GM12878 (cell line): ENCODE measurements at places on chromosomes 11 and 22. TPM values are rescaled to one million over a fixed set of nuclear protein-coding genes. Genes with fewer than 3 reads are reported as not detected.

DNA sequence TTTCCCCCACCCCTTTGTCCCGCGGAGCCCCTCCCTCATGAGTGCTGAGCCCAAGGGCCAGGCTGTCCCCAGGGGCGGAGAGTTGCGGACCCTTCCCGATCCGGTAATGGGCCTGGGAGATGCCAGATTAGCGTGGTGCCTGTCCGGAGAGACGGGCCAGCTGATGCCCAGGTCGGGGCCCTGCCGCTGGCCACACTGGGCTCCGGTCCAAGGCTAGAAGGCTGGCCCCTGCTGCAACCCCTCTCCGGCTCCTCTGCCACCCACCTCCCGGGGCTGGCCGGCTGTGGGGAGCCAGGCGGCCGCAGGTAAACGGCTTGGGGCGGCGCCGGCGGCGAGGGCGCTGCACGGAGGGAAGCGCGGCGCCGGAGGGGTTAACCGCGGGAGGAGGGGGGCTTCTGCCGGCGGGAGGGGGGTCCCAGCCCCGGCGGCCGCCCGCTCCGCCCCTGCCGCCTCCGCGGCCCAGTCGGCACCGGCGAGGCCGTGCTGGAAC is at the start of gene KCNK4:
Gene KCNK4 (plus strand): TSS at position 41 of the 490 bp plus-strand sequence. CDS start 1,717 bp downstream, outside the sequence.
- peaks cover 3% of the 10 kb centered on the region for H3K27me3 ChIP-seq
- no peaks in the 10 kb centered on the region for H3K36me3 ChIP-seq
- no peak within 1 kb of the TSS for H3K4me3 ChIP-seq
- no peak within 1 kb of the TSS for H3K27ac ChIP-seq
- peaks cover 2% of the 10 kb centered on the region for H3K4me1 ChIP-seq

DNA sequence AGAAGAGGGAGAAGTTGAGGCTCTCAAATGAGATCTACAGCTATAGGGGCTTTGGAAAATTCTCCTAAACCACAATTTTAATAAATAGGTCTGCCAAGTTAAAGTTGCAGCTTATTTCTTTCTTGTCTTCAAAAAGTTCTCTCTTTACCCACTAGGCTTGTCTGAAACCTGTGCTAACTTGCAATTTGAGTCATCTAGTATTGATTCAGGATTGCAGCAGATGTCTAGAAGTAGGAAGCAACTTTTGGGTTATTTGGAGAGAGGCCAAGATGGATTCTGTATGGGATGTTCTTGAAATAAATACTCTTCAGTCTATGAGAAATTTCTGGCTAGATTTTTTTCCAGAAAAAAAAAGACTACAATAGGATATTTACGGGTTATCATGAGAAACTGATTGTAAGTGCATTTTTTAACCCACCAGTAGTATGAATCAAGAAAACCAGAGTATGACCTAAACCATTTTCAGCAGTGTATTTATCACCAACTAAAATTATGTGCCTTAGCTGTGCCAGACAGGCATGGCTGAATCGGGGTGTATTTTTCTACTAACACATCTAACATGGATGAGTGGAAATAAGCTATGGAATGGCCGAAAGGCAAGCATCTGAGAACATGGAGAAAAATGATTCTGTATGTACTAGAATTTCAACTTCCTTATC is 4.9 kb upstream of the RAB38 start:
- no peaks in the 10 kb centered on the region for H3K27me3 ChIP-seq
- H3K4me3 ChIP-seq: no peak overlapping the region
- no peak overlapping the region; the same call in 1 of the 2 replicates for H3K27ac ChIP-seq
- DNase-seq: no peak

GRCh38 chr11:95984072-95984471 is 60.2 kb upstream of the MTMR2 start:
- peaks cover 2% of the 10 kb centered on the region; the same call in 1 of the 2 replicates for H3K36me3 ChIP-seq
- H3K4me1 ChIP-seq: no peaks in the 10 kb centered on the region
- no peak overlapping the region for H3K4me3 ChIP-seq
- DNase-seq: no peak
- no peak overlapping the region for H3K27ac ChIP-seq
- H3K27me3 ChIP-seq: no peaks in the 10 kb centered on the region

DNA sequence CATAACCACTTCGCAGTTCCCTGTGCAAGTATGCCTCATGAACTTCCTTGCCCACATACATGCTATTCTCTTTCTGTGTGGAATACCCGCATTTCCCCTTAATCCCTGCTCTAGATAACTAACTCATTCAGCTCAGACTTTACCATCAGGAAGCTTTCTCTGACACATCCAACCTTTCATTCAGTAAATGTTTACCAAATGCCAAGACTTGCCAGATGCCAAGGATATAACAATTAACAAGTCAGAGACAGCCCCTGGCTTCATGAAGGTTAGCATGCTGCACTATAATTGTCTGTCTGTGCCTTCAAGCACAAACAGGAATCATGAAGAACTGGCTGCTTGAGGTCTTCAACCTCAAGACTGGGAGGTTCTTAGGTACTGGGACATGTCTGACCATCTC is 71.2 kb upstream of the GDPD4 start:
- no peaks in the 10 kb centered on the region for H3K27me3 ChIP-seq
- H3K36me3 ChIP-seq: peaks cover 3% of the 10 kb centered on the region
- H3K27ac ChIP-seq: no peak overlapping the region
- no peak overlapping the region for H3K4me3 ChIP-seq
- no peaks in the 10 kb centered on the region for H3K4me1 ChIP-seq

DNA sequence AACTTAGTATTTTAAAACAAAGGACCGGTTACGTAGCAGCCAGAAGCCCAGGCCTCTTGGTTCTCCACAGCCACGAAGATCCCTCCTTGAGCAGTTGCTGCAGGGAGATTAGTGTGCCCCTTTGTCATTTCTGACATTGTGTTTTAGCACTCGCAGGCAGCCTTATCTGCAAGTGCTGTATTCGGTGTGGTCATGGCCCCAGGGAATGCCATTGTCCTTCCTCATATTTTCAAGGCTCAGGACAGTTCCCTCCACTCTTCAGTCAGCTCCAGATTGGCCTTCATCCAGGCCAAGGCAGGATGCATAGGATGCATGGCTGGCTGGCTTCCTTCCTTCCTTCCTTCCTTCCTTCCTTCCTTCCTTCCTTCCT is 88.5 kb downstream of the ZBTB16 start:
- no peak overlapping the region for H3K27ac ChIP-seq
- DNase-seq: no peak
- H3K36me3 ChIP-seq: no peaks in the 10 kb centered on the region
- no peaks in the 10 kb centered on the region for H3K4me1 ChIP-seq
- peaks cover 2% of the 10 kb centered on the region; the same call in 1 of the 2 replicates for H3K27me3 ChIP-seq

DNA sequence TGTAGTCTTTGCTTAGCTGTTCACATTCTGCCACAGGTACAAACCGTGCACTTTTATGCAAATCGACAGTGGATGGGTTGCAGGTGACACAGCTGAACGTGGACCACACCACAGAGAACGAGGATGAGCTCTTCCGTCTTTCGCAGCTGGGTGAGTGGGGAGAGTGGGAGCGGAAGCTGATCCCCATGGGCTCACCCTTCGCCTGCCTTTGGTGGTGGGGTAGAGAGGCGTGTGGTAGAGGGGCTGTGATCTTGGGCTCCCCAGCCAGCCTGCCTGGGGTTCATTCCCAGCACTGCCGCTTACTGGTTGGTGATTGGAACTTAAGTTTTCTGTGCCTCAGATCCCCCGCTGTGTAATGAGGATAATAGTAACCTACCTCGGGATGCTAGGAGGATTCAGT is 19.1 kb downstream of the TAB1 start:
- H3K4me1 ChIP-seq: no peaks in the 10 kb centered on the region
- no peak overlapping the region for H3K27ac ChIP-seq

GRCh38 chr11:117345039-117345438 is 17.4 kb downstream of the CEP164 start:
- no peak for DNase-seq
- H3K27me3 ChIP-seq: no peaks in the 10 kb centered on the region
- peaks cover 3% of the 10 kb centered on the region for H3K36me3 ChIP-seq
- H3K4me3 ChIP-seq: no peak overlapping the region
- H3K4me1 ChIP-seq: no peaks in the 10 kb centered on the region

DNA sequence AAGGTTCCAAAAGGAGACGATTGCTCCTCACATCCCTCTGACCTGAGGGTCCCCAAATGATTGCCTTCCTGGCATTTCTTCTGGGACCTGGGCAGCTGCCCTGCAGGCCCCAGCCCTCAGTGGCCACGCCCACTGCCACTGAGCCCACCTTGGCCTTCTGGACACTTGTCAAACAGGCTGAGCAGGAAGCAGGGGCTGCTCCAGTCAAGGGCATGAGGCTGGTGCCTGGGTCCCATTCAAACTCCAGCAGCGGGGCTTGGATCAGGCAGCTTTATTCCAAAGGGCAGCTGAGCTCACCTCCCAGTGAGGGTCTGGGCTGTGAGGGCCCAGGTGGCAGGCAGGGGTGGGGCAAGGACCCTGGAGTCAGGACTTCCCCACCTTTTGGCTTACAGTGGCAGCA is 13.6 kb downstream of the KCTD17 start:
- DNase-seq: no peak
- no peak overlapping the region for H3K4me3 ChIP-seq
- no peak overlapping the region for H3K27ac ChIP-seq
- no peaks in the 10 kb centered on the region for H3K36me3 ChIP-seq

DNA sequence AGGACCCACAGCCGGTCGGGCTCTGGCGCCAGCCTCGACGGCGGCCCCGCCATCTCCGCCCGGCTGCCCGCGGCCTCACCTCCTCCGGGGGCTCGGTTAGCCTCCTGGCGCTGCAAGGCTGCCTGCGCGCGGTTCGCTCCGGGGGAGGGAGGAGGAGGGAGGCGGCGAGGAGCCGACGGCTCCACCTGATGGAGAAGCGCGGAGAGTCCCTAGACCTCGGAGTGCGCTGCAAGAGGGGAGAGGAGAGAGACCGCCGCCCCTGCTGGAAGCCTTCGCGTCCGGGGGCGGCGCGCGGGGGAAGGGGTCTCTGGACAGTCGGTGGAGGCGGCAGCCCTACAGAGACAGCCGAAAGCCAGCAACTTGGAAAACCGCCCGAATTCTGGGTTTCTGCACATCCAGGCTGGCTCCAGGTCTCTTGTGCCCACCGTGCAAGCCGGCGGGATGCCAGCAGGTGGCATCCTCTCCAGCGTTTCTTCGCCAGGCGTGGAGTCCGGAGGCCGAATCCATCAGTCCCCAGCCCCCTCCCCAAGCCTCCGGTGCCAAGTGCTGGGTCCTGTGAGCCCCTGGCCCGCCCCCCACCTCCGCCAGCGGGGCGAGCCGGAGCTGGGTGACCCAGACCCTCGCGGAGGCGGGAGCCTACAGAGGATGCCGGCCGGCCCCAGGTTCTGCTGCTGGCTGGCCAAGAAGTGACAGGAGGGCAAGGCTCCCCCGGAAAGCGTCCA is 2.9 kb upstream of the KIRREL3 start:
- no peaks in the 10 kb centered on the region for H3K36me3 ChIP-seq
- no peak for DNase-seq
- no peak overlapping the region for H3K27ac ChIP-seq
- no peak overlapping the region for H3K4me3 ChIP-seq

DNA sequence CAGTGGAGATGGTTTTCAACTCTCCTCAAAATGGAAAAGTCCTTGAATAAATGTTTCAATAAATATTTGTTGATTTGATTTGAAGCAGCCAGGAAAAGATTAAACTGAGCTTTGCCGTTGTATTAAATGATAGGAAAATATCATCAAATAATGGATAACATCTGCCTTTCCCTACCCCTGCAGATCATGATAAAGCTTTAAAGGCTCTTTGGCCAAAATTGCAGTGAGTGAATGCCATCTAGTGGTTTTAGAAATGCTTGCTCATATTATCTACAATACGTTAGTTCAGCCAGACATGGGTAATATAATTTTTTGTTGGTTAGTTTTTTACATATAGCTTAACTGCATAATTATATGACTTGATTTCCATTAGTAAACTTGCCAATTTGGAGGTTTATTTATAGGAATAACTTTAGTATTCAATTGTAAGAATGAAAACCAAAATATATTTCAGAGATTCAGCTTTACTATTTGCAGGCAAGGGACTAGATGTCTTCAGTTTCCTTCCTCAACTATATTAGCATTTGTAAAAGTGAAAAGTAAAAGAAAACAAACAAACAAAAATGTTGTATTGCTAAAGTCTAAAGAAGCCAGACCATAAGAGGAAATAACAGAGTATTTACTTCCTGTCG is 159.2 kb downstream of the MSANTD4 start:
- H3K36me3 ChIP-seq: no peaks in the 10 kb centered on the region
- no peak overlapping the region for H3K4me3 ChIP-seq
- no peak overlapping the region for H3K27ac ChIP-seq
- no peaks in the 10 kb centered on the region for H3K27me3 ChIP-seq
- no peak for DNase-seq

DNA sequence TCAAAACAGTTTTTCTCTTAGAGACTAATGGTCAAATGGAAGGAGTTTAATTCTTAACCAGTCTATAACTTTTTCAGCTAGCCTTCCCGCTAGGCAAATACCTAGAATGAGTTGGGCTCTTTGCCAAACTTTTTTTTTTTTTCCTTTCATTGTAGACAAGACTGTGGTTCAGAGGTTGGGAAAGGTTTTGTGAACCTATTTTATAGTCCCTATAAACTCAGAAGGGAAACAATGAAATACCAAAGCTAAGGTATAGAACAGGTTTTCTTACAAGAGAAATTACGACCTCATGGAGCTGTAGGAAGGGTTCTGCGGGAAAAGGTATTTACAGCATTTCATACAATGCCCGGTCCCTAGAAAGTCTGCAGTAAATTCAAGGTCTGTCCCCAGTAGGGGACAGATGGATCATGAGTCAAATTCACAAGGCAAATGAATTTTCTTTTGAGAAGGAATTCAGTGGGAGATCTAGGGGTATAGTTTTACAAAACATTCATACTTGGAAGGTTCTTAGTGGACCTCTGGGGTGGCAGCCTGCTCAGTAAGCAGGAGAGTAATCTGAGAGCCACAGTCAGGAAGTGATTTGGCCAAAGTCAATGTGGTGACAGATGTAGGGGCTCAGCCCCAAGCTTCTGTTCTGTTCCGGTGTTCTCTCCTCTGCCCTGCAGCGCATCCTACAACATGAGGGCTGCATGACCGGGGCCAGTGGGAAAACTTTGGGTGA is 146.8 kb downstream of the DBX1 start:
- no peak overlapping the region for H3K4me3 ChIP-seq
- H3K27ac ChIP-seq: no peak overlapping the region
- no peaks in the 10 kb centered on the region for H3K4me1 ChIP-seq
- no peak for DNase-seq
- no peaks in the 10 kb centered on the region for H3K27me3 ChIP-seq
- H3K36me3 ChIP-seq: no peaks in the 10 kb centered on the region

GRCh38 chr11:119782739-119783072 is 53.7 kb upstream of the NECTIN1 start:
- no peak for DNase-seq
- peaks cover 2% of the 10 kb centered on the region for H3K36me3 ChIP-seq
- H3K27ac ChIP-seq: no peak overlapping the region
- H3K27me3 ChIP-seq: no peaks in the 10 kb centered on the region

TBC1D22A gene
- 44.7 and 45.5 TPM in 2 replicates for total RNA-seq

SLC1A2 gene
- total RNA-seq: 0.08 and 0.13 TPM in 2 replicates

NAALADL1 gene
- 3.3 and 4.0 TPM in 2 replicates for total RNA-seq

PARVG gene
- 91.3 and 95.7 TPM in 2 replicates for total RNA-seq

CCDC88B gene
- total RNA-seq: 55.5 and 66.0 TPM in 2 replicates
